ENCODE measurements at places on chromosomes 13 and 19. TPM values are rescaled to one million over a fixed set of nuclear protein-coding genes. Genes with fewer than 3 reads are reported as not detected.

The SULT2B1 gene
- total RNA-seq: not detected

The SH2D3A gene
- total RNA-seq: not detected

The FUT3 gene
- total RNA-seq: not detected

DNA sequence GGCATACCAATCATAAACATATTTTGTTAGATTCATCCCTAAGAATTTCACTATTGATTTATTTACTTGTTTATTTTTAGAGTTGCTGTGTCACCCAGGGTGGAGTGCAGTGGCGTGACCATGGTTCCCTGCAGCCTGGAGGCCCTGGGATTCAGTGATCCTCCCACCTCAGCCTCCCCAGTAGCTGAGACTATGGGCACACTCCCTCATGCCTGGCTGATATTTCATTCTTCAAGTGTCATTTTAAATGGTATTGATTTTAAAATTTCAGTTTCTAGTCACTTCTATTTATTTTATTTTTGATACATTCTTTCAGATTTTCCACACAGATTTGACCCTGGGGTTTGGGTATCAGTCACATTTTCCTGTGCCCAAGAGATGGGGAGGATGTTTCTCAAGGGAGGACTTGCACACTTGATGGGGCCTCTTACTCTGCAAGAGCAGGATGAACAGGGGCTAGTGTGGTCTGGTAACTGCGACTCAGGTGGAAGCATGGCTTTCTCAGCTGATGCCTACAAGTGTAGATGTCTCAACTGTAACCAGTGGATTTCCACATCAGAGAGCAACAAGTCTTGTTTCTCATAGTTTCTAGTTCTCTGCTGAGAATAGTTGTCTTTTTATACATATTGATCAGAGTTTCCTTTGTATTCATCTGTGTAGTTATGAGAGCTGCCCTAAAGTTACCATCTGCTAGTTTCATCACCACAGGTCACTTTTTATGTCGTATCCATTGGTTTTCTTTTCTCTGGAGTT lies 40.2 kb downstream of the CCNE1 start:
- DNase-seq: no peak

- no peak for DNase-seq
These were observed 100.6 kb downstream of the TNFRSF19 start for GRCh38 chr13:23670793-23671192.

GRCh38 chr19:49680421-49681351 lies 3.6 kb downstream of the PRMT1 start:
- peak; percentile 75 for DNase-seq

- DNase-seq: no peak
These were observed 57.4 kb downstream of the RUBCNL start for GRCh38 chr13:46329624-46330023.
